ENCODE measurements at places on chromosomes 1 and 21. TPM values are rescaled to one million over a fixed set of nuclear protein-coding genes. Genes with fewer than 3 reads are reported as not detected.

Gene CCDC24
- total RNA-seq: 14.9 TPM

Gene STX12
- 28.9 TPM for total RNA-seq

Gene LEPROT
- total RNA-seq: 54.3 TPM

Gene HNRNPCL2
- not detected for total RNA-seq

GRCh38 chr21:42887326-42887725 is 5.8 kb upstream of the NDUFV3 start:
- no peaks in the 10 kb centered on the region for H3K27me3 ChIP-seq
- DNase-seq: no peak
- H3K27ac ChIP-seq: no peak overlapping the region

DNA sequence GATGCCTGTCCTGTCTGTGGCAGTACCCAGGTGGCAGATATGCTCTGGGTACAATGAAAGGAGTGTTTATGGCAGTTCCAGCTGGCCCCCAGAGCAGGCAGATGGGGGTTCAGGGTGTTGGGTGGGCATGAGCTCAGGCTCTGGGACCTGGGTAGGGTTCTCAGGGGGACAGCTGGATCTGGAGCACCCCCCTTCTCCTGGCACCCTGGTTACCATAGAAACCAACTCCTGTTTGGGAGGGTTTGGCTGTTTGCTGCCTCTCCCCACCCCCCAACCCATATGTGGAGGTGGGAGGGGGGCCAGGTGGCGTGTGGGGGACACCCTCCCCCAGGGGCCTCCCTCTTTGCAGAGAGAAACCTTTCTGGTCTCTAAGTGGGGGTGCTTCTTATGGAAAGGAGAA is 7.1 kb downstream of the FOXO6 start:
- H3K27ac ChIP-seq: peak overlapping the region; percentile 61
- peaks cover 16% of the 10 kb centered on the region for H3K27me3 ChIP-seq
- DNase-seq: no peak
- H3K36me3 ChIP-seq: peaks cover 3% of the 10 kb centered on the region
- peaks cover 55% of the 10 kb centered on the region for H3K4me1 ChIP-seq

GRCh38 chr1:156421939-156422601 is 53.1 kb downstream of the RHBG start:
- peaks cover 98% of the 10 kb centered on the region for H3K27me3 ChIP-seq
- no peak overlapping the region for H3K27ac ChIP-seq
- H3K4me1 ChIP-seq: peaks cover 4% of the 10 kb centered on the region
- no peak for DNase-seq
- H3K36me3 ChIP-seq: no peaks in the 10 kb centered on the region

- no peak overlapping the region for H3K4me3 ChIP-seq
- no peaks in the 10 kb centered on the region for H3K36me3 ChIP-seq
- DNase-seq: no peak
- peaks cover 4% of the 10 kb centered on the region for H3K4me1 ChIP-seq
- H3K27ac ChIP-seq: no peak overlapping the region
- H3K27me3 ChIP-seq: no peaks in the 10 kb centered on the region
These were observed 26.8 kb downstream of the STUM start for GRCh38 chr1:226575436-226575720.

- H3K36me3 ChIP-seq: no peaks in the 10 kb centered on the region
- DNase-seq: no peak
- H3K4me3 ChIP-seq: peak overlapping the region; percentile 49
- peak overlapping the region; percentile 99 for H3K27ac ChIP-seq
- no peaks in the 10 kb centered on the region for H3K27me3 ChIP-seq
These were observed 5.3 kb upstream of the ID3 start for GRCh38 chr1:23564529-23565122.

DNA sequence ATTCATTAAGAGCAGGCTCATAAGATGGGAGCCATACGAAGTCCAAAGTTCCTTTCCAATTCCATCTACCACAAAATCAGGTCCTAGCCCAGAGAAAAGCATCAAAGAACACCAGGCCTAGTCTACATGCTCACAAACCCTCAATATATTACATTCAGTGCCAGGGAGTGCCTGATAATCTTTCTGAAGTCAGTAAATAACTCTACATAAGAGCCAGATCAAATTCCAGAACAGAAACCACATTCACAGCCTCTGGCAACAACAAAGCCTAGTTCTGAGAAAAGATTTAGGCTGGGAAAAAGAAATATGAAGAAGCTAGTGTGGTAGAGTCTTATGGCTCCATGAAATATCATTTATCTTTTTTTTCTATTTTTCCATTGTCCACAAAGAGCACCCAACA is 40.5 kb upstream of the RBBP5 start:
- no peak overlapping the region for H3K27ac ChIP-seq
- no peak for DNase-seq
- H3K4me3 ChIP-seq: no peak overlapping the region
- no peaks in the 10 kb centered on the region for H3K27me3 ChIP-seq

DNA sequence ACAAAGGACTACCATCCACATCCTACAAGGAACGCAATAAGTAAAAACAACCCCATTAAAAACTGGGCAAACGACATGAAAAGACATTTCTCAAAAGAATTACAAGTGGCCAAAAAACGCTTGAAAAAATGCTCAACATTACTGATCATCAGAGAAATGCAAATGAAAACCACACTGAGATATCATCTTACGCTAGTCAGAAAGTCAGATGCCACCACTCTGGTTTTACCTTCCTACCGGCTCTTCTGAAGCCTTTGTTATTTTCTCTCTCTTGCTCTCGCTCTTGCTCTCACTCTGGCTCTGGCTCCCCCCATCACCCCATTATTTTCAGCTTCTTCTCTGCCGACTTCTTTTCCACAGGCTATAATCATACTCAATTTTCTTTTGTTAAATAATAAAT is 38.8 kb downstream of the VPS45 start:
- H3K4me3 ChIP-seq: no peak overlapping the region
- H3K27me3 ChIP-seq: no peaks in the 10 kb centered on the region
- H3K36me3 ChIP-seq: peaks cover 27% of the 10 kb centered on the region
- DNase-seq: no peak
- no peak overlapping the region for H3K27ac ChIP-seq

DNA sequence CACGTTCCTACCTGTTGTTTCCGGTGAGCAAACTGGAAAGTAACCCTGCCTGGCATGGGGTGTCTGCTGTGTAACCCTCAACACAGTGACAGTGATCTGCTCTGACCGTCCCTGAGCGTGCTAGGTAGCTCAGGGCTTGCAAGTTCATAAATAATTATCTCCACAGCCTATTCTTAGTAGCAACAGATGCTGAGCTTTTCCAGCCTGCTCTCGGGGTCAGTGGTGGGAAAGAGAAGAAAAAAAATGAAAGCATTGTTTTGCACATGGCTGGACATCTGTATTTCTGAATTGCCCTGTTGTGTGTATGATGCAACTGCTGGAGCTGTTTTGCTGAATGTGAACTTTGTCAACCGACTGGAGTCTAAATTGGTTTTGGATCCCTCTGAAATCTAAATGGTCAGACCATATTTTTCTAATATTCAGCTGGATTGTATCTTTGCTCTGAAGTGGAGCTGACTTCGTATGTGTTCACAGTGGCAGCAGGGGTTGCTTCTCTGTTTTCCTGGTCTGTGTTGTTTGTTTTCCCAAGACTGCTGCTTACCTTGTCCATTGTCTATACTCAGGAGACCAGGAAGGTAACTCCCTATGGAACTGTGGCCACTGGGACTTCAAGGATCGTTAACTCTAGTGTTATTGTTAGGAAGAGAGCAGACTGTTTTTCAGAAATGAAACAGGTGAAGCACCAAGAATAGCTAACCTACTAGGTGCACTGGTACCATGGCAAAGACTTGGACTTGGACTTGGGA is 27.0 kb downstream of the TGFB2 start:
- peaks cover 26% of the 10 kb centered on the region for H3K36me3 ChIP-seq
- H3K27me3 ChIP-seq: no peaks in the 10 kb centered on the region
- H3K4me1 ChIP-seq: peaks cover 56% of the 10 kb centered on the region
- H3K27ac ChIP-seq: no peak overlapping the region

- peak overlapping the region; percentile 1 for H3K27ac ChIP-seq
- H3K4me1 ChIP-seq: peaks cover 21% of the 10 kb centered on the region
- H3K27me3 ChIP-seq: peaks cover 18% of the 10 kb centered on the region
- peaks cover 8% of the 10 kb centered on the region for H3K36me3 ChIP-seq
- no peak overlapping the region for H3K4me3 ChIP-seq
These were observed 21.5 kb downstream of the NPHP4 start for GRCh38 chr1:5970610-5971273.

DNA sequence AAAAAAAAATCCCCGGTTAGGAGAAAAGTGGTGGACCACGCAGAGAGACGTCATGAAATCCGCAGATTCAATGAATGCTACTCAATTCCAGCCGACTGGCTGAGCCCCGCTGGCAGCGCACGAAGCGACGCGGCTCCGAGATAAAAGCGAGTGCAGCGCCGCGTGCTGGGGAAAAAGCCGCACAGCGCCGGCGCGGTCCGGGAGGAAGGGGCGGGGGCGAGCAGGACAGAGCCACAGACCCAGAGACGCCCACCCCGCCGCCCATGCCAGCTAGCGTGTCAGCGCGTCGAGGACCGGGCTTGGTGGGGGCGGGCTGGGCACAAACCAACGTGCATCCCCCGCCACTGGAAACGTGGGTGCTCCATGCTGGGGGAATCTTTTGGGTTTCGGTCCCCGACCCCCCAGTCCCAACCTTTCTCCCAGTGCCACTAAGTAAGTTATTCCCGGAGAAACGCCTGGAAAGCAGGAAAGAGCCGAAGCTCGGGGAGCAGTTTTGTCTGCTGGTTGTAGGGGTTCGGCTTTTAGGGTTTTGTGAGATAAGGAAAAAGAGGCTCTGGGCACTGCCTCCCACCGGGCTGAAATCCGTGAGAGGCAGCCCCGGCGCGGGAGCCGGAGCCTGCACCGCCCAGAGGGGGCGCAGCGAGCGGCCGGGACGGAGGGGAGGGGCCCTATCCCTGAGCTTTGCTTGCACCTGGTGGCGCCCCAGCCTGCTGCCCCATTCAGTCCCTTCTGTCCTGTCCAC is at the start of gene KCNJ6:
Gene KCNJ6, minus strand, starts transcription at position 148 of the 742 bp plus-strand sequence. CDS start 75,775 bp downstream, outside the sequence.
- H3K36me3 ChIP-seq: no peaks in the 10 kb centered on the region
- DNase-seq: peak; percentile 78
- peaks cover 89% of the 10 kb centered on the region for H3K27me3 ChIP-seq
- H3K27ac ChIP-seq: peak within 1 kb of the TSS; percentile 25

DNA sequence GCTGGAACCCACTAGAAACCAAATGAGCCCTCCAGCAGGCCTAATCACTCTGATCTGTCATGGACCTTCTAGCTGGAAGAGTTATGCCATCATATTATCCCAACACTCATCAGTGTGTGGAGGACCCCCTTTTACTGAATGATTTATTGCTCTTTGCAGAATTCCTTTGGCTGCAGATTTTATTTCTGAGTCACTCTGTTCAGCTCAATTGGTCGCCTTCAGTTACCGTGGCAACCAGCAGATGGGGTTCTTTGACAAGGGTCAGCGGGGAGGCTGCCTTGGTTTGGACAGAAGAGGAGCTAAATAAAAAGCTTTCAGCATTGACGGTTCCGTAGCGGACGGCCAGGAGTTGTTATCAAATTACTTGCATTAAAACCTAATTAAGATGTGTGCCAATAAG is 220.1 kb downstream of the SDCCAG8 start:
- H3K4me3 ChIP-seq: no peak overlapping the region
- no peak overlapping the region for H3K27ac ChIP-seq

DNA sequence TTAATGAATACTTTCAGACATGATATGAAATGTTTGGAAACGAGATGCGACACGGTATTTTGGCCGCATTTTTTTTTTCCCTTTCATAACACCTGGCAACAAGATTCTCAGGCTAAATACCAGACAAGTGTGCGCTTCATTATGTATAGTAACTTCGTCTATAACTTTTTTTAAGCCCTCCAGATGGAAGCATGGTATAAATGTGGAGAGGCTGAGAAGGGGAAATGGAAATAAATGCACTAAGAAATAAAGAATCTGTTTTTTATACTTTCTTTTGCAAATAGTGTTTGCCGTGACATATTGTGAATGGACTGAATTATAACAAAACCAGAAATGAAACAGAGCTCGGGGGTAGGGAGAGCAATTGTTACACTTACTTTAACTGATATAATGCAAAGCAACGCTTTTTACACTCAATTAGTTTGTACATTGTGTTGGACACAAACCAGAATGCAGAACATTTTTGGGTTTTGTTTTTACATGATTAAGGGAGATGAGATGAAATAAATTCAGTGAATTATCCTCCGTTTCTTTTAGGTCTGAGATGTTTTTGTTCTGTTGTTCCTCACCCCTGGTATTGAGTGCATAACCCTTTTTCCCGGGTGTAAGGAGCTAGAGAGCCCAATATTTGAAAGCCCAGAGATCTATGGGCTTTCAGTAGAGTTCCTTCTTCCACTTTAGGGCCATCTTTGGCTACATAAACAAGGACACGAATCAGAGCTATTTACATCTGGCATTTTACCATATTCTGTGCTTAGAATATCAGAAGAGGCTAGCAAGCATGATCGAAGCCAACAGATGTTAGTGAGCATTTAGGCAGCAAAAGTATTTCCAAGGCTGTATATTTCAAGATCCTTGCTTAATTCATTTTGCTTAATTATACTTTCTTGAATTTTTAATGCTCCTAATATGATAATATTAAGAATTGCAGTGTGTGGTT is 478.0 kb downstream of the CAMTA1 start:
- H3K27me3 ChIP-seq: peaks cover 6% of the 10 kb centered on the region
- no peak overlapping the region for H3K4me3 ChIP-seq
- DNase-seq: no peak
- peaks cover 3% of the 10 kb centered on the region for H3K36me3 ChIP-seq
- H3K4me1 ChIP-seq: peaks cover 13% of the 10 kb centered on the region

DNA sequence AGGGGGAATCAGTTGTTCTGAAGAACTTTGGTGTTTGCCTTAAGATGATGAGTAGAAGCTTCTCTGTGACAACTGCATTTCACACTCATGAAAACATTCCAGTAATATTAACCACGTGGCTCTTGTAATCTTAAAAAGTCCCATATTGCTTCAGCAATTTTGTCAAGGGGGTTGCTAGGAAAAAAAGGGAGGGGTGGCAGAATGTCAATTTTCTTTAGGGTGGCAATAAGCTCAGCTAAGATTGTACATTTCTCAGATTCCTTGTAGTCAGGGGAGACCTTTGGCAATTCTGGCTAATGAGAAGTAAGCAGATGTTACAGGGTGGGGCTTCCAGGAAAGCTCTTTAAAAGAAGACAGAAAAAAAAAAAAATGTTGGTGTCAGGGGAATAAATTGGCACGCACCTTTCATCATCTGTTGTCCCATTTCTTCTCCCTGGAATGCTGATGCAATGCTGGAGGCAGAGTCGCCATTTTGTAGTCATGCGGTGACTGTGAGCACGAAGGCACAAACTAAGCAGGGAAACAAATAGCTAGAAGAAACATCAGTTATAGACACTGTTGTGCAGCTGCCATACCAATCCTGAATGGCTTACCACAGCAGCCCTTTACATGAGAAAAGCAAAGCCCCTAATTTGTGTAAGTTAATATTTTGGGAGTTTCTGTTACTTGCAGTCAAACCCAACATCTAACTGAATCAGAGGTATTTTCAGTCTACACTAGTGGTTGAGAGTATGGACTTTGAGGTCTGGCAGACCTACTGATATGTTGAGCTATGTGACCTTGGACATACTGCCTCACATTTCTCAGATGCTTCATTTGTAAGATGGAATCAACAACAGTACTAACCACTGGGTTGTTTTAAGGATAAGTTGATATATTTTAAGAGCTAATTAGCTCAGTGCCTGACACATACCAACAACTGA is 56.1 kb upstream of the MRPS6 start:
- no peak overlapping the region for H3K27ac ChIP-seq
- no peaks in the 10 kb centered on the region for H3K27me3 ChIP-seq
- peaks cover 9% of the 10 kb centered on the region for H3K4me1 ChIP-seq
- no peak overlapping the region for H3K4me3 ChIP-seq
- H3K36me3 ChIP-seq: no peaks in the 10 kb centered on the region

- H3K4me3 ChIP-seq: no peak overlapping the region
- no peak for DNase-seq
- H3K27me3 ChIP-seq: no peaks in the 10 kb centered on the region
- H3K27ac ChIP-seq: no peak overlapping the region
- H3K4me1 ChIP-seq: peaks cover 4% of the 10 kb centered on the region
- no peaks in the 10 kb centered on the region for H3K36me3 ChIP-seq
These were observed 1041.3 kb upstream of the ADGRL4 start for GRCh38 chr1:80047791-80048190.
